Activated CD8-positive, alpha-beta memory T cell treated with anti-CD3 and anti-CD28 coated beads for 4 hours (primary cell): ENCODE measurements at places on chromosomes 12 and 14.

- no peak for DNase-seq
Observed at GRCh38 chr14:76644855-76645518, 116.3 kb upstream of the VASH1 start.

DNA sequence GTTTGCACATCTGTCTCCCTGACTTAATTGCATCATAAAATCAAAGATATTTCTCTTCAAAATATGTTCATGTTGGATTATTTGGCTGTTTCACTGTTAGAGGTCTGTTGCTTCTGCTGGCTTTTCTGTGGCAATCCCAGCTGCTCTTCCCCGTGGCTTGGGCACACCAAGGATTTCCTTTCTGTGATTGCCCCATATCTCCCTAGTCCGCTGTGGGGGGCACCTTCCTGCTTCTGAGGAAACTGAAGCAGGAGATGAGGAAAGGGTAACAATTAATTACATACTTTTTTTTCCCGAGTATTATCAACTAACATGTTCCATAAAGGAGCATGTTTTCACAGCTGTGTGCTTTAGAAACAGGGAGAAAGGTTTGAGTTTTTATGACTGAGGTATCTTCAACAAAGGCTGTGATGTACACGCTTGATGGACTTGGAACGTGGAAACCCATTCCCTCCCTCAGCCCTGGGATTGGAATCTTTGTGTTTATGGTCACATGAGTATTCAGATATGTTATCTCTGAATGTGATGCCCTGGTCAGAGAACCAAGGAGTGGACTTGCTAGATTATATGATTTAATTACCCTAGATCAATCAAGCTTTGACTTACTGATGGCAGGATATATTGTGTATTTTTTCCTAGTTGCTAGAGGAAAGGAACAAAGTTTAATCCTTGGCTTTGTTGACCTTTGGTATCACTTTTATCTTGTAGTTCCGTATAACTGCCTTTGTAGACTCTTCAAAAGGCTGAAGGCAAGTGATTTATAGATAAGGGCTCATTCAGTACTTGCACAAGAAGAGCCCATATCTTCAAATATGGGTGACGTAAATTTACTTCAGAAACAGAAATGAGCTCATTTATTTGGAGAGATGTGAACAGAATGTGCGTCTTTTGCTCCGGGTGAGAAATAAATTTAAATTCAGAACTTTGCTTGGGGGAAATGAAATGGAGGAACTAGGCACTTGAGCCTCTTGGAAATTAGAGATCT, 46.7 kb downstream of the BORCS5 start:
- DNase-seq, result no peak

DNA sequence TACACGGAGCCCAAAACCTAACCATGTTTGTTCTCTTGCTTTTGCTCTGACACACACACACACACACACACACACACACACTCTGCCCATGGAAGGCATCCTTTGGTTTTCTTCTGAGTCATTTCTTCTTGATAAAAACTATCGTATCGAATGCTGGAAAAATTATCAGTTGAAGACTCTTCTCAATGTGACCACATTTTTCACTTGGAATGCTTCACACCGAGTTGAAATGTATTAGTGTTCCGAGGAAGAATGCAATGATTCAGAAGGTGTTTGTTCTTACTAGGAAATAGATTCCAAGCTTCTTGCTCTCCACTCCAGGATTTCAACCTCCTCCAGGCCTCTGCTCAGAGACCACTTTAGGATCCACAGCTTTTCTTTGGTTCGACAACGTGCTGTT, 226.3 kb downstream of the MON2 start:
- no peak for DNase-seq

DNA sequence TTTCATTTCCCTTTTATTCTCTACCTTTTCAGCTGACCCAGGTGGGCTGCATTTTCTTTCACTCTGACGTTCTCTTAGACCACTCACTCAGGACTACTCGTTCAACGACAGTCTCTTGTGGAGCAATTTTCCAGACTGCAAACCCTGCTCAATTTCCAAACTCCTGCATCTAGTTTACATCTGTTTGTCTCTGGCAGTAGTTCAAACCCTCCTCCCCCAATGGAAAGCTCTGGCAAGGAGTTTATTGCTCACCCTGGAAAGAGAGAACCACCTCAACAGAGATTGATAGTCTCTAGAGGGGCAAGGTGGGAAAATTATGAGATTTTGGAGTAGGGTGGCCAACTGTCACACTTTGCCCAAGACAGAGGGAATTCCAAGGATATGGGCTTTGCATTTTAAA, 130.2 kb downstream of the TSHR start:
- no peak for DNase-seq

DNA sequence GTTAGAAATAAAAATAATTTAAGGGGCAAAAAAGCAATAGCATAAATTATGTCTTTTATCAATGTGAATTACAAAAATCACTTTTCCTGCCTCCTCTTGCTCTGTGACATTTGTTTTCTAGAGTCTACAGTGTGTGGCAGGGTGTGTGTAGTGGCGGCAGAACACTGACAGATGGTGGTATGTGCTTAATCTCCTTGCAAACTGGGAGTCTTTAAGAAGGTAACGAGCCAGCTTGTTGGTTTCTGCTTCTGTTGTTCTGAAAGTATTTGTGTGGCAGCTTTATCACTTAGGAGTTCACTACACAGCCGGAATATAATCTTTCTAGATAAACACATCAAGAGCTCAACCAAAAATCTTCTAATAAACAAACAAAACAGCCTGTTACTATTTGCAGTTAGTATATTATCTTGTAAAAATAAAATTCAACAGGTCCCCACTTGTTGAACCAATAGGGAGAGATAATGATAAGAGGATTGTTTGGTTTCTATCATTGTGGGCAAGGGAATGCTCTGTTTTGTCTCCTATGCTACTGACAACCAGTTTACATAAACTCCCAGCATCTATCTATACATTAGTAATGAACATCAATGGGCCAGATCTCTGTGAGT, 13.0 kb downstream of the CDKL1 start:
- no peak for DNase-seq

DNA sequence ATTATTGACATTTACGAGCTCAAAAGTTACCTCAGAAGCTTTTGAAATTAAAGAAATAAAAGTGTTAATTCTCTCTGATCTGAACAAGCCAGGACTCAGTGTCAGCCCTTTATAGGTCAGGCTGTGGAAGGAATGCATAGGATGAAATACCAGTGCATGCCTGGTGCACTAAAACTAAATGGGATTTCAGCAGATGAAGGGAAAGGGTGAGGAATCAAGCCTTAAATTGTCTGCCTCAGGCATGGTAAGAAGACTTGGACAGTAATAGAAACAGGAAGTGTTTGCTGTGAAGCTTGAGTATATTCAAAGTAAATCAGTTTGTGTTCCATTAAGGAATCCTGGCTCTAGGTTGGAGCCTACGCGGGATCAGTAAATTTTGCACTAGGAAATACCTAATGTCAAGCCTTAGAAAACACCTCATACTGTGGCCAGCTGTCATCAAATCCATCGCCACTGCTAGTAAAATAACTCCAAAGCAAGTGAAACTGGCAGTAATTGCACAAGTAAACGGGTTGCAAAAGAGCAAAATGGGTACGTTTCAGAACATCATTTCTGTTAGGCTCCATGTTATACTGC, 76.3 kb downstream of the PDE3A start:
- no peak for DNase-seq

DNA sequence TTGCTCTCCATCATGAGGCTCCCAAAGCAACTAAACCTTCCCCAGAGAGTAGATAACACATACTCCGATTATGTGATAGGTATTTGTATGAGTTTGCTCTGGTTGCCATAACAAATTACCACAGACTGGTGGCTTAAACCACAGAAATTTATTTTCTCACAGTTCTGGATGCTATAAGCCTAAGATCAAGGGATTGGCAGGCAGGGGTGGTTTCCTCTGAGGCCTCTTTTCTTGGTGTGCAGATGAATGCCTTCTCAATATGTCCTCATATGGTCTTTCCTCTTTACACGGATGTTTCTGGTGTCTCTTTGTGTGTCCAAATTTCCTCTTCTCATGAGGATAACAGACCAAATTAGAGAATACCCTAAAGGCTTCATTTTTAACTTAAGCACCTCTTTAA, 285.8 kb upstream of the GRIP1 start:
- no peak for DNase-seq

- no peak for DNase-seq
Observed at GRCh38 chr14:43204816-43205215, 1302.3 kb downstream of the FSCB start.

DNA sequence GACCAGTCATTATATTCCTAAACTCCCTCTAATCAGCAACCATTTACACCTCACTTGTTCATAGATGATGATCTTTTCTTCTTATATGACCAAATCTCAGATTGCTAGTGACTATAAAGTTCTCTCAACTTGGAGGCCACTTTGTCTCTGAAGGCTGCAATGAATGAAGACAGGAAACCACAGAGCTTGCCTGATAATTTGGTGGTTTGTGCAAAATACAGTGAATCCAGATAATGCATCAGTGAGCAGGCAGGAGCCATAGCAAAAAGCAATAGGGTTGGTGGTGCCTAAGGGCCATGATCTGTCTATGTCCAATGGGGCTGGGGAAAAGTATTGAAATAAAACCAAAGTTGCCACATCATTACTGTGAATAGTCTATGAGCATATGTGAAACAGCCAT, 123.8 kb upstream of the LRFN5 start:
- no peak for DNase-seq

- no peak for DNase-seq
Observed at GRCh38 chr12:111578276-111578970, 20.7 kb downstream of the ATXN2 start.

GRCh38 chr14:41986083-41986645, 379.5 kb downstream of the LRFN5 start:
- DNase-seq, result no peak

GRCh38 chr14:76919431-76920330, 93.5 kb downstream of the LRRC74A start:
- DNase-seq, result no peak
